ENCODE measurements at places on chromosomes 3 and 15. TPM values are rescaled to one million over a fixed set of nuclear protein-coding genes. Genes with fewer than 3 reads are reported as not detected.
A peak's percentile ranks its signal among the peaks of the same experiment; 100 is the strongest.

- no peak for DNase-seq
Measured at GRCh38 chr3:157445857-157446256, 9.2 kb downstream of the PTX3 start.

- peak; percentile 89 for DNase-seq
Measured at GRCh38 chr3:151168269-151169094, 34.5 kb downstream of the GPR171 start.

- DNase-seq, result peak; percentile 53
Measured at GRCh38 chr15:61327019-61327631, 98.0 kb upstream of the RORA start.

GRCh38 chr3:67947808-67948508 lies 293.5 kb upstream of the SUCLG2 start:
- DNase-seq, result no peak

GRCh38 chr3:12508291-12508700 lies 24.0 kb downstream of the TSEN2 start:
- DNase-seq, result no peak

- DNase-seq, result no peak
Measured at GRCh38 chr3:107662124-107662507, 139.4 kb downstream of the BBX start.

DNA sequence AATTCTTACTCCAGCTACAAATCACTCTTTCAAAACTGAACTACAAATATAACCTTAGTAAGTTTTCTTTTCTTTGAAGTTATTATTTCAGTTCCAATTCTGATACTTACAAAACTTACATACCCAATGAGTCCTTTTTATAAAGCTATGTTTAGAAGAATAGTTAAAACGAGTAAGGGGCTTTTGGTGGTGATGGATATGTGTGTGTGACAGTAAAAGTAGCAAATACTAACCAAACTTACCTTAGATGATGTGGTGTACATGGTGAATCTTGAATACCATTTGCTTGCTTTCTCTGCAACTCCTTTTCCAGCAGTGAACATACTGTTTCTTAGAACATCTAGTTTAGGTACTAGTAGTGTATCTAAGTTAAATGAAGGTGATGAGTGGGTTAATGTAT lies 68.4 kb downstream of the SLC24A1 start:
- no peak for DNase-seq

GRCh38 chr15:89770041-89770440 lies 6.1 kb upstream of the MESP2 start:
- DNase-seq, result peak; percentile 9

DNA sequence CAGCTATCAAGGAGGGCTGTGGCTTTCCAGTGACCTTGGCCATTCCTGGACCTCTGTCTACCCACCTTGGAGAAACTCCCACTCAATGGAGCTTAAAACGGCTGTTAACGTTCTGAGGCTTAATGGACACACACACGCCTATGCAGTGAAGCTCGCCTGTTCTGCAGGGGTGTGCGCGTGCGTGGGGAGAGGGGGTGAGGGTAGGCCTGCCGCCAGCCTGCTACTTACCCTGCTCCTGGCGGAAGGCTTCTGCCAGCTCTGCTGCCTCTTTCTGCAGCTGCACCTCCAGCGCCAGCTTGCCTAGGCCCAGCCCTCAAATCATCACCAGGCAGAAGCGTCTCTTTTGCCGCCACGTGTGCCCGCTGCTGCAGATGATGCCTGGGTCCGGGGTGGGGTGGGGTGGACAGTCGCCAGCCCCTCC lies 23.2 kb upstream of the PARL start:
- no peak for DNase-seq

DNA sequence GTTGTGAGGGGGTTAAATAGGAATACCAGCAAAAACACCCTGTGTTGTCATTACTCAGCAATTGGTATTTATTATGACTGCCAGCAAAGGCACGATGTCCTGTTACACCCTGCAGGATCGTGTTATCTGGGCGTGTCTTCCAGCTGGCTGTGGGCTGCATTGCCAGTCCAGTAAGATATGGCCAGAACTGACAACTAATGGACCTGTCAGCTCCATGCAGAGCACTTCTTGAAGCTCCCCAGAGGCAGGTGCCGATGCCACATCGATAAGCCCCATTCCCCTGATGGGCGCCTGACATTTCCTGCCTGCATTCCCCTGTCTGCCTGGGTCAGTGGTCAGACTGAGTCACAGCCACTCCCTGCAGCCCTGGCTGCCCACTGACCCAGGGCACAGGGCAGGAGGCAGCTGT lies 79.7 kb upstream of the RASGRF1 start:
- DNase-seq, result peak; percentile 64

GRCh38 chr3:22506871-22507270 lies 696.3 kb upstream of the UBE2E2 start:
- DNase-seq, result no peak

GRCh38 chr3:150362515-150363302 lies 45.4 kb upstream of the TSC22D2 start:
- DNase-seq, result no peak

- no peak for DNase-seq
Measured at GRCh38 chr3:55963601-55964000, 476.5 kb upstream of the WNT5A start.

- no peak for DNase-seq
Measured at GRCh38 chr15:85592148-85592547, 202.6 kb downstream of the KLHL25 start.

- DNase-seq, result no peak
Measured at GRCh38 chr3:152071924-152072323, 196.8 kb upstream of the MBNL1 start.

GRCh38 chr3:191648787-191649186 lies 187.8 kb downstream of the PYDC2 start:
- DNase-seq, result no peak

DNA sequence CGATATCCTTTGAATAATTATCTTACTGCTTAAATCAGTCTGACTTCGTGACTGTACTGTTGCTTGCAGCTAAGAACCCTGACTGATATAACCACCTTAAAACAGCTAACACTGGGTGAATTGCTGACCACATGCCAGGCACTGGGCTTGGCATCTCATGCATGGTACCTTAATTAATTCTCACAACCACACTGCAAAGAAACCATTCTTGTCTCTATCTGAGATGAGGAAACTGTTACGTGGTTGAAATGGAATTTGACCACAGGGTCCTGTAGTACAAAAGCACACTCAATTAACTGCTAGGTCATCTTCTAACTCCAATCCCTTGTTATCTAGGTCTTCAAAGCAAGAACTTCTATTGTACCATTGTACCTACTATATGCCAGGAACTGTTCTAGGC lies 92.7 kb upstream of the PRICKLE2 start:
- DNase-seq, result no peak

DNA sequence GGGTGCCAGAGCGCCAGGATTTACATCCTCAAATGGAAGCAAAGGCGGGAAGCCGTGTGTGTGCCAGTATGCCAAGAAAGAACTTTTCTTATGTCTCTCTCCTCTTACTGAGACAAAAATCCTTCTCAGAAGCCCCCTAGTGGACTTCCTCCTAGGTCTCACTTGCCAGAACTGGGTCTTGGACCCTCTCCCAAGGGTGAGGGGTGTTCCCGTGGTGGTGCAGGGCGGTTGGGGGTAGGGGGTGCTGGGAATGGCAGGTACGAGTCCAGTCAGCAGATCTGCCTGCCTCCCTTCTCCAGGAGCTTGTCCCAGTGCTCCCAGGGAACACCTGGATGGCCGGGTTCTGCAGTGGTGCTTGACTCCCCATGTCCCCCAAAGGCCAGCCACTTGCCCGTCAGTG lies 52.0 kb downstream of the CORO2B start:
- DNase-seq, result no peak

DNA sequence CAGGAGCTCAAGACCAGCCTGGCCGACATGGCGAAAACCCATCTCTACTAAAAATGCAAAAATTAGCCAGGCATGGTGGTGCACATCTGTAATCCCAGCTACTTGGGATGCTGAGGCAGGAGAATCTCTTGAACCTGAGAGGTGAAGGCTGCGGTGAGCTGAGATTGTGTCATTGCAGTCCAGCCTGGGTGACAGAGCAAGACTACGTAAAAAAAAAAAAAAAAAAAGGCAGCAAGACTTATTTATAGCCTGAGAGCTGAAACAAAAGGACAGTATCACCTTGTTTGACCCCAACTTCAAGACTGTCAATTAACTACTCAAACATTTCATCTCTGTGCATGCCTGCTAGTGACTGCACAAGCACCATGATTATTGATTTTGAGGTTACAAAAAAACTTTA lies 478.9 kb upstream of the GBE1 start:
- DNase-seq, result no peak

DNA sequence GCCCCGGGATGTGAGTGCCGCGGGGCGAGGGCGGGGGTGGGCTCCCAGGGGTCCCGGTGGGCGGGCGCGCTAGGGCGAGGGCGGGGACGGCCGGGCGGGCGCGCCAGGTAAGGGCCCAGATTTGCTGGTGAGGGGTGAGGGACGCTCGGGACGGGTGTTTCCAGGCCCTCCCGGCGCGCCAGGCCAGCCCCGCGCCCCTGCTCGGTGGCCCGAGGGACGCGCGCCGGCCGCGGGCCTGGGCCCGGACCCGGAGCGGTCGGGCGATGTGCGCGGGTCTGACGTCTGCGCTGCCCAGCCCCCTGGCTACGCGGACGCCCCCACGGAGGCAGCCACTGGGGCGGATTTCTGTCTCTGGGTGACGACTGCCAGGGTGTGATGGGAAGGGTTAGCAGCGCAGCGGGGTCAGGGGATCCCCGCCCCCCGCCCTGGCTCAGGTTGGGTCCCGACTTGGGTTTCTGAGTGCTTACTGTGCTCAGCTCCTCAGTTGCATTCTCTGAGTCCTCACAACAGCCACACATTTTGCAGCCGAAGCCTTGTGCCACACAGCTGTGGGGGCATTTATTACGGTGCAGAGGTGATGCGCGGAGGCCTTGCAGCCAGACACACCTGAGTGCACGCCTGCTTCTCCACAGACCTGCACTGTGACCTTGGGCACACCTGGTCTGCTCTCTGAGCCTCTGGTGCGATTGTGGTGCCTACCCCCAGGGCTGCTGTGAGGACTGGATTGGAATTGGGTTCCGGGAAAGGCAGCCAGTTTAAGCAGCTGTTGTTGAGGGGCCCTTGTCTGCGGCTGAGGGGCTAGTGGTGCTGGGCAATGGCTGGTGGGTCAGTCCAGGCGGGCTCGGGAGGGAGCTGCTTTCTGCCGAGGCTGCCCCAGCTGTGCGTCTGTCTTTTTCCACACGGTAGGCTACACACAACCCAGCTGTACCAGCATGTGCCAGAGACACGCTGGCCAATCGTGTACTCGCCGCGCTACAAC lies 523 bp downstream of the HDAC11 start:
- peak; percentile 56 for DNase-seq

DNA sequence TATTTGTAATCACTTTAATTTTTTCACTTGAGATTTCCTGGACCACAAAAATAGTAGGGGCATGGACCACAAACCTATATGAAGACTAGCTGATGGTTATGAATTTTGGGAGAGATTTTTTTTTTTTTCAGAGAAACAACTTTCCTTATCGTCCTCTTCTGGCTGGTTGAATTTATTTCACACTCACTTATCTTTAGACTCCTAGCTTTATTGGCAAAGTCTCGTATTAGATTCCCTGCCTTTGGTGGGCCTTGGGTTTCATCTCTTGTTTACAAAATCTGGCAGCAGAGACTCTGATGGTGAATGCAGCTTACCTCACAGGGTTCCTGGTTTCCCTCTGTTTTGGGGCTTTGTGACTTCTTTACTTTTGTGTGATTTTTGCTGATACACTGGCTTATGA lies 44.5 kb upstream of the KIF23 start:
- no peak for DNase-seq

DNA sequence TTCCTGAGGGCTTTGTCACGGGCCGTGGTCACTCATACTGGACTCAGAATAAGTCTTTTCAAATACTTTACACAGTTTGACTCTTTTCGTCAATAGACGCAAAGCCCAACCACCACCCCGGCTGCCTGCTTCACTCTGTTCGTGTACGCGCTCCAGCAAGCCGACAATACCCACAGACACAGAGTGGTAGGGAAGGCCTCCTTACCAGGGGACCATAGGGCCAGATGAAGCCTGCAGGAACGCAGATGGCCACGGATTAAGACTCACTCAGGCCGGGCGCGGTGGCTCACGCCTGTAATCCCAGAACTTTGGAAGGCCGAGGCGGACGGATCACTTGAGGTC lies 29.7 kb downstream of the EFCAB12 start:
- no peak for DNase-seq

- no peak for DNase-seq
Measured at GRCh38 chr15:56963710-56964109, 45.3 kb downstream of the TCF12 start.

- no peak for DNase-seq
Measured at GRCh38 chr15:37121492-37121891, 21.1 kb upstream of the MEIS2 start.

DNA sequence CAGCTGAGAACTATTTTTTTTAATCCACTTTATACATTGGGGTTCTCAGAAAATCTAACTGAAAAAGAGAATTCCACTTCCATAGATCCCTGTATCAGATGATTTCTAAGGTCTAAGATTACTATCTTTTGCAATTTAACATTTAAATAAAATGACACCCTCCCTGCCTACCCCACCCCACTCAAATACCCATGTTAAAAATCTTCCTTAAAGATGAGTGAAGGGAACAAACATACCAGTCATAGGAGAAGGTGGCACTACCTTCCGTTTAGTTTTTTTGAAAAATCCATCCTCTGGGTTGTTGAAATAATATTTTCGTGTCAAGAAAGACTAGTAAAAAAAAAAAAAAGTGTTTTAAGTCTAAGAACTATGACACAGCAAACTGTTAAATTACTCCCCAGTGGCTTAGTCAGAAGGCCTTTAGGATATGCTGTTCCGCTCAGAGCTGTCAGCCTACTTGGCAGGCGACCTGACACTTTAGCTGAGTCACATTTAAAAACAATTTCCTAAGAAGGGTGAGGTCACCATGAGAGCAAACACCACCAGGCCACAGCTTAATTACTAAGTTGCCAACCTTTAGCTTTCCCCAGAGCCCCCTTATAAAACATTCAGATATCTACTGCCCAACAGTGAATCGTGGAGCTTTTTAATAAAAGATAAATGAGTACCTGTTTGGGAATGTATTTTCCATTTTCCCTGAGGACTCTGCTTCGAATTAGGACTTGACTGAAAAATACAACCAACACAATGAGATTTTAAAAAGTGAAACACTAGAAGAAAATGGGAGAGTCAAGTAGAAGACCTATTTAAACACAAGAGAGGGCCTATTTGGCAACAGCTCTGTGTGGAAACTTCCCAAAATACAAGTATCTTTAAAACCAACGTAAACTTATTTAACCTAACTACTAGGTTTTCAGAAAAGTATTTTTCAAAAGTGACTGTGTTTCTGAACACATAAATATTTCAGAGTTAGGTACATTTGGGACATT lies 9.6 kb downstream of the EMC3 start:
- DNase-seq, result peak; percentile 82

DNA sequence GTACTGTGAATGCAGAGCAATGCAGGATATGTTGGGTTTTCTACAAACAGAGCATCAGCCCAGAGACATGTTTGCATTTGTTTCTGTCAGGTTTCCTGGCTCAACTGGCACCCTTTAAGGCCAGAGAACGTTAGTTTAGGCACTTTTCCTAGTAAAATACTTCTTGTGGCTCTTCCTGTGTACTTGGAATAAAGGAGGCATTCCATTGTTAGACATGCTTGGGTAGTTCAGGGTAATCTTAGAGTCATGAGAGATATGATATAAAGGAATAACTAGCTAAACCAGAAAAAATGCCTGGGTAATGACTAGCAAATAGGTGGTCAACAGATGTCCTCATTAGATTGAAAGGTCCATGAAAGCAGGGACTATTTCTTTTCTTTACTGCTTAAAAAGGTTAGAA lies 60.4 kb upstream of the RBM5 start:
- DNase-seq, result no peak

Gene GCNT3
- not detected for total RNA-seq

Gene ANKRD63
- total RNA-seq, result 0.65 TPM

Gene HRG
- not detected for total RNA-seq

Gene LTF
- 3.7 TPM for total RNA-seq

Gene CPA3
- total RNA-seq, result 2.1 TPM

Gene OXTR
- 0.54 TPM for total RNA-seq

Gene CHAC1
- total RNA-seq, result 0.46 TPM

Gene C15orf39
- 15.8 TPM for total RNA-seq

Gene PROS1
- 19.8 TPM for total RNA-seq

Measured in Right ventricle myocardium superior (tissue), 1 donor.